ENCODE measurements at places on chromosomes 11 and 22. TPM values are rescaled to one million over a fixed set of nuclear protein-coding genes. Genes with fewer than 3 reads are reported as not detected.

CELSR1 gene
- 0.13 TPM for polyA plus RNA-seq

ARSA gene
- polyA plus RNA-seq: 1.0 TPM

APOL2 gene
- polyA plus RNA-seq: 16.6 TPM

LARGE2 gene
- polyA plus RNA-seq: not detected

PLAAT5 gene
- polyA plus RNA-seq: not detected

RIMBP3C gene
- polyA plus RNA-seq: not detected

RANBP1 gene
- polyA plus RNA-seq: 68.2 TPM

PKNOX2 gene
- 2.1 TPM for polyA plus RNA-seq

HEPN1 gene
- not detected for polyA plus RNA-seq

WBP2NL gene
- polyA plus RNA-seq: not detected
